Posterior vena cava (tissue), 2 donors: ENCODE measurements at places on chromosomes 4 and X.

DNA sequence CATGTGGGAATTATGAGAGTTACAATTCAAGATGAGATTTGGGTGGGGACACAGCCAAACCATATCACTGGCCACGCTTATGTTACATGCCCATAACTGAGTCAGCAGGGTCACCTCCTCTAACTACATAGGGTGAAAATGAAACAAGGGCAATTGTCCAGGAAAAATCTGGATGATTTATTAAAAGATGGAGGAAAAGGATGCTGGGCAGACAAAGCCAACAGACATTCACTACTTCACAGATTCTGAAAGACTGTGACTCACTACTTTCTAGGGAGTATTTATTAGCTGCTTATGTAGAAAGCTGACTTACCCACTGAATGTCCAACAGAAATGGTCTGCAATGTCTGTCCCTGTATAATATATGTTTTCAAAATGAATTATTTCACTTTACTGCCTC lies 72.4 kb downstream of the APBB2 start:
- no peak for DNase-seq

DNA sequence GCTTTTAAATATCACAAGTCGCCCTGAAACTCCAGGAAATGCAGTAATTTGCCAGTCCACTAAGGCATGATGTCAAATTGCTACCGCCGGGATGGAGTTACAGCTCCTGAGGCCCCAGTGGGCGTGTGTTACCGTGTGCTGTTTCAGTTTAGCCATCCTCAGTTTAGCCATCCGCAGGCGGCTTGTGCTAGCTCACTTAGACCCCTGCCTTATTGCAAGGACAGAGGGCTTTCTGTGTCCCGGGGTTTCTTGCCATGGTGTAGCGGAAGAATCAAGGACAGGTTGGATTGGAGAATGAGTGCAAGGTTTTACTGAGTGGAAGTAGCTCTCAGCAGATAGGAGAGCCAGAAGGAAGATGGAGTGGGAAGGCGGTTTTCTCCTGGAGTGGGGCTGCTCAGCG lies 33.8 kb upstream of the LRBA start:
- no peak for DNase-seq

DNA sequence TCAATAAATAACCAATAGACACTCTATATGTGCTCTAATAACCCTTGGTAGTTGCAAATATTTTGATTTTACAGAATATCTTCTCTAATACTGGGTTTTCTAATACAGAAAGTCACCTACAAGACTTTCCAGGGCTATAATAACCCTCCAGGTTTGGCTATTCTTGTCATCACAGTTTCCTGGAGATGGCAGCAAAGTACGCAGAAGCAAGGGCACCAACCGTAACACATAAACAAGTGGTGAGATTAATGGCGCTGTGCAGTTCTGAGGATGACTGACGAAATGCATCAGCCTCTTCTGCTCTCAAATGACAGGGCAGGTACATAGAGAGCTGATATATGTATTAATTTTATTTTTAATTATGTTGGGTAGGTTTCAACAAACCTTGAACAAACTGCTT lies 122.4 kb downstream of the C4orf33 start:
- DNase-seq: no peak

DNA sequence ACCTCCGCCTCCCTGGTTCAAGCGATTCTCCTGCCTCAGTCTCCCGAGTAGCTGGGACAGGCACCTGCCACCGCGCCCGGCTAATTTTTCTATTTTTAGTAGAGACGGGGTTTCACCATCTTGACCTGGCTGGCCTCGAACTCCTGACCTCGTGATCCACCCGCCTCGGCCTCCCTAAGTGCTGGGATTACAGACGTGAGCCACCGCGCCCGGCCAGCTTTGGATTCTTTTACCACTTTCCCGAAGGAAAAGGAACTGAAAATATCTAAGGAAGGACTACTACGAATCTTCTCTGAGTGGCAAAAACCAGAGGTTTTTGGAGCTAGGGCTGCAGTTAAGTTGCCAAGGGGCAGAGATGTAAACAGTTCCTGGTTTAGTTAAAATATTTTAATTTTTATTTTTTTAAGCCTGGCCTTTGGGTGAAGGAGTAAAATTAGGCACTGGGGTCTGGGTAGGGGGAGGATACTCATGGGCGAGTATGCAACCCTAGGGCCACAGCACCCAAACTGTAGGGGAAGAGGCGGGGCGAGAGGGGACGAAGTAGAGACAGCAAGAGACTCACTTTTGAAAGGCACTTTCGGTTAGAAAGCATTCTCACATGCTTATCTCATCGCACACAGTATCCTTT lies 525 bp upstream of the CISD2 start:
- DNase-seq: peak; percentile 81

DNA sequence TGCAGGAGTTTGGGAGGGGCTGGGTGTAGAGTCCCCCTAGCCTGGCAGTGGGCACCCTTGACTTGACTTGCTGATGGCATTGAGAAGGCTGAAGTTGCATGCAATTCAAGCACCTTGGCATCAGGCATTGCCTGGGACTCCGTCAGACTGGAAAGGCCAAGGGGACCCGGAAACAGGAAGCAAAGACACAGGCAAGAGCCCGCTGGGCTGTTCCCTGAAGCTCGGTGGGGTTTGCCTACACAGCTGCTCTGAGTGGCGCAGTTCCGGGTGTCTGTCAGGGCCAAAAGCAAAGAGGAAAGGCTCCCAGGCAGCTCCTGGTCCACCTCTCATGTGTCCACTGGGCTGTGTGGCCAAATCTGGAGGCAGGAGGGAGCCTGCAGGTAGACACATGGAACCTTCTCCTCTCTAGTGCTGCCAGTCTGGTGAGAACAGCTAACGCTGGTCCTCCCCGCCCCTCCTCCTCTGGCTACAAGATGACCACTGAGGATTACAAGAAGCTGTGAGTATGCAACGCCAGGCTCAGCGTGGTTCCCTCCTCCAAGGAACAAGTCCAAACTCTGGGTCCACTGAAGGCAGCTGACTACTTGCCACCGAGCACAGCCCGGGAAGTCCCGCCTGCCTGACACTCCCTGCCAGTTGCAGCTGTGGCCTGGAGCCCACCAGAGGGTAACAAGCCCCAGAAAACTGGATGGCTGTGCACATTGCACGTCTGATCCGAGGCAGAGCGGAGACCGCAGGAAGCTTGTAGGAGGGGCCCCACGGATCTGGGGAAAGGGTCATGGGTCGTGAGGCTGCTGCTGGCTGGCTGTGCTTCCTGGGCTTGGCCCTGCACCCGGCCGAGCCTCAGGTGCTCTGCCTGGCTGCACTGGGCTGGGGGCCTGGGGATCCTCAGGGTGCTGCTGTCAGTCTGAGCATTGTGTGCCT lies 20.1 kb downstream of the ZNF185 start:
- no peak for DNase-seq
